ENCODE measurements at places on chromosomes 12 and 14.
A peak's percentile ranks its signal among the peaks of the same experiment; 100 is the strongest.

DNA sequence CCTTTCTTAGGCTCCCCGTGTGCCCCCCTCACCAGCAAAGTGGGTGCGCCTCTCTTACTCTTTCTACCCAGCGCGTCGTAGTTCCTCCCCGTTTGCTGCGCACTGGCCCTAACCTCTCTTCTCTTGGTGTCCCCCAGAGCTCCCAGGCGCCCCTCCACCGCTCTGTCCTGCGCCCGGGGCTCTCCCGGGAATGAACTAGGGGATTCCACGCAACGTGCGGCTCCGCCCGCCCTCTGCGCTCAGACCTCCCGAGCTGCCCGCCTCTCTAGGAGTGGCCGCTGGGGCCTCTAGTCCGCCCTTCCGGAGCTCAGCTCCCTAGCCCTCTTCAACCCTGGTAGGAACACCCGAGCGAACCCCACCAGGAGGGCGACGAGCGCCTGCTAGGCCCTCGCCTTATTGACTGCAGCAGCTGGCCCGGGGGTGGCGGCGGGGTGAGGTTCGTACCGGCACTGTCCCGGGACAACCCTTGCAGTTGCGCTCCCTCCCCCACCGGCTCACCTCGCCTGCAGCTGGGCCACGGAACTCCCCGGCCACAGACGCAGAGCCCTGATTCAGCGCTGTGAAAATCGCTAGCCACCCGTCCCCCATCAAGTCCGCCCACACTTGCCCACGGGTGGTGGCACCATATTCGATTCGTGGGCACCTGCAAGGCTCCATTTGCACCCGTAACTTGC, 1.3 kb downstream of the TMEM233 start:
- DNase-seq, result peak; percentile 19

DNA sequence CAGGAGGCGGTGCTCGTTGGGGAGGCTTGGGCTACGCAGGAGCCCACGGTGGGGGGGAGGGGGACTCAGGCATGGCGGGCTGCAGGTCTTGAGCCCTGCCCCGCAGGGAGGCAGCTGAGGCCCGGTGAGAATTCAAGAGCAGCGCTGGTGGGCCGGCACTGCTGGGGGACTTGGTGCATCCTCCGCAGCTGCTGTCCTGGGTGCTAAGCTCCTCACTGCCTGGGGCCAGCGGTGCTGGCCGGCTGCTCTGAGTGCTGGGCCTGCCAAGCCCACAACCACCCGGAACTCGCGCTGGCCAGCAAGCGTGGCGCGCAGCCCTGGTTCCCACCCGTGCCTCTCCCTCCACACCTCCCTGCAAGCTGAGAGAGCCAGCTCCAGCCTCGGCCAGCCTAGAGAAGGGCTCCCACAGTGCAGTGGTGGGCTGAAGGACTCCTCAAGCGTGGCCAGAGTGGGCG, 3.2 kb downstream of the METTL25 start:
- DNase-seq, result no peak

DNA sequence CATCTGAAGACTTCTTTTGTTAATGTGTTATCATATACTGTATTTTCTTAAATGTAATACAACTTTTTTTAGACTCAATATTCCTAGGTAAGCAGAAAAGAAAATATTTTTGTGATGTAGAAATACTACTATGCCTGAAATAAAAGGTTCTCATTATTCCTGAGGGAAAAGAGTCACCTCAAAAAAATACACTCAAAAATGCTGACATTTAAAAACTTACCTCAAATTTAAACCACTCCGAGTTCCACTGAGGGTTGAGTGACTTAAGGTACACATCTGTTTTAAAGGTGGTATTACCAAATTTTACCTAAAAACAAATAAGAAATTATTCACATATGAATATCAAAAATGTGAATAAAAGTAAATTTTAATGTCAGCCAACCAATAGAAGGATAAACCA, 9.3 kb downstream of the C2CD5 start:
- no peak for DNase-seq

DNA sequence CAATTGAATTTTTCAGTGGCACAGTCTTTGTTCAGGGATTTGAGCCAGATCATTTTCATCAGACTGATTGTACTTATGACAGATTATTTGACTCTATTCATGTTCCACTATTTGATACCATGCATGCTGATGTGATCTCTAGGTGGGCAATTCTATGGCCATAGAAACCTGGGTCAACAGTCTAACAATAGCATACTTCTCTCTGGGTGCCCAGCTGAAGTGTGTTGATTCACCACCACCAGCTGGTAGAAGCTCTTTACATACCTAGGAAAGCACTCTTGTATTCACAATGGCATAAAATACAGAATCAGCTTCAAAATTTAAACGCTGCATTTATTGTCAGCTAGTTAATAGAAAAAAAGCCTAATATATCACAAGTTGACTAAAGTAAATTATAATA, 90.2 kb upstream of the TMTC2 start:
- DNase-seq, result no peak

- DNase-seq, result no peak
Measured at GRCh38 chr14:91143862-91144261, 30.0 kb downstream of the DGLUCY start.

- no peak for DNase-seq
Measured at GRCh38 chr12:119410396-119410795, 75.9 kb downstream of the CCDC60 start.

DNA sequence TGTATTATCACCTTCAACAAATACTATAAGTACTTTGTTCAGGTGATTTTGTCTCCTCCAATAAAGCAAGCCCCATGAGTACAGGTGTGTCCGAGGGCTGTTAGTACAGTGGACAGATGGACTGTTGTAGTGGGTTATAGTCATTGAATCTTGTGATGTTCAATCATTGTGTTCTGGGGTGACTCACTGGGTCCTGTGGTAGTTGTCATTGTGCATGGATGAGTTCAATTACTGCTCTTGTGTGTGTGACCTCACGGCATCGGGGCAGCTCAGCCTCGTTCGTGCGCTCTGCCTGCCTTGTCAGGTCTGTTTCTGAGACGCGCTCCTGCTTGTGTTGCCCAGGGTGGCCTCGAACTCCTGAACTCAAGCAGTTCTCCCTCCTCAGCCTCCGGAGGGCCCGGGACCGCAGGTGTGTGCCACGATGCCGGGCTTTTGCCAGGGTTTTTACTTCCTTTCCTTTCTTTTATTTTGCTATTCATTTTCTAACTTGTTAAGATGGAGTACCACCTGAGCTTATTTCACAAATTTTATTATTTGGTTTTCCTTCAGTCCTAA, 72.2 kb downstream of the DDX51 start:
- no peak for DNase-seq

DNA sequence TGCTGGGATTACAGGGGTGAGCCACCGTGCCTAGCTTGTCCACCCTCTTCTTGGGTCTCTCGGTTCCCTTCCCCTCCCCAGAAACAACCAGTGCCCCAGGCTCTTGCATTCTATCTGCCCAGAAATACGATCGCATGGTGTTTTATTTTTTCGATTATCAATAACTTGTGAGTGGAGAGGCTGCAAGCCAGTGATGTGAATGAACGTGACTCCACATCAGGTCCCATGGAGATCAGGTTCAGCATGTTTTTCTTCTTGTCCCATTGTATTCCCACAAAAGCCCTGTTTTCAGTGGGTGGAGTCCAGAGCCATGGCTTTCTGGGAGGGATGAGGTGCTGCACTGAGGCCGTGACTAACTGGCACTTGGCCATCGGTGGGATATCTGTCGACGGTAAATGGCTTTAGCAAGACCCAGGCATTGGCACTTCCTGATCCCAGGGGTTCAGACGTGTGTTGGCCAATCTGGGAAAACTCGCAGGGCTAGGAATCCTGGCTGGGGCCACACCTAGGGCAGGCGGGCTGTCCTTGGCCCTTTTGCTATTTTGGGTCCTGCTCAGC, 12.7 kb upstream of the HNF1A start:
- DNase-seq, result peak; percentile 53

GRCh38 chr14:92093320-92093719, 13.1 kb downstream of the ATXN3 start:
- no peak for DNase-seq

DNA sequence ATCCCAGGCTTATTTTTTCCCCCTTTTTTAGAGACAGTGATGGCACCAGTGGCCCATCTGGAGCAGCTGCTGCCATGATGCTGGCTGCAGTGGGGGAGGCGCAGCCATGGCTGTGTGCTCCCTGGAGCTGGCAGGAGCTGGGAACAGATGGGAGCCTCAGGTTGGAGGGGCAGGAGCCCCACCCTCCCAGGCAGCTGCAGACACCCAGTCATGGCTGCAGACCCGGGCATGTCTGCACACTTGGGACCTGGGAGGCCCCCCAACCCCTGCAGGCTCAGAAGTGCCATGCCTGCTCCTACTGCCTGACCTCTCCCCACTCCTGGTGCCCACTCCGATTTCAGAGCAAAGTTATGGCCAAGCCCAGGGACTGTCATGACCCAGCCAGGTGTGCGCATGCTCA, 25.1 kb downstream of the CDKL1 start:
- no peak for DNase-seq

Measured in colonic mucosa (tissue), 4 donors.